ENCODE measurements at places on chromosomes 1 and 21.
A peak's percentile ranks its signal among the peaks of the same experiment; 100 is the strongest.

DNA sequence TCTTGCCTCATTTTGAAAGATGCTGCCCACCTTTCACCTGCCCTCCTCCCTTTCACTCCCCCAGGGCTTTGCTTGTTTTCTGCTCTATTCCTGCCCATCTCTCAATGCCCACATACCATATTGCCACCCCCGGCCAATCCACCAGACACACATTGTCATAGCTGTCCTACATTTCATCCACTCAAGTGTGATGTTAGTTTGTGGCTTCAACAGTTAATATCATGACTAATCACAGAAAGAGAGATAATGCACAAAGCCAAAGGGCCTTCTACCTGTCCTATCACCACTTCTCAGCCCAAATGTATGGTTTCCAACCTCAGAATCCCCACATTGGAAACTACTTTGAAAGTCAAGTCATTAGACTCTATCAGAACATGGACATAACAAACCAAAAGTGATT, 18.0 kb upstream of the RCSD1 start:
- DNase-seq, result no peak

DNA sequence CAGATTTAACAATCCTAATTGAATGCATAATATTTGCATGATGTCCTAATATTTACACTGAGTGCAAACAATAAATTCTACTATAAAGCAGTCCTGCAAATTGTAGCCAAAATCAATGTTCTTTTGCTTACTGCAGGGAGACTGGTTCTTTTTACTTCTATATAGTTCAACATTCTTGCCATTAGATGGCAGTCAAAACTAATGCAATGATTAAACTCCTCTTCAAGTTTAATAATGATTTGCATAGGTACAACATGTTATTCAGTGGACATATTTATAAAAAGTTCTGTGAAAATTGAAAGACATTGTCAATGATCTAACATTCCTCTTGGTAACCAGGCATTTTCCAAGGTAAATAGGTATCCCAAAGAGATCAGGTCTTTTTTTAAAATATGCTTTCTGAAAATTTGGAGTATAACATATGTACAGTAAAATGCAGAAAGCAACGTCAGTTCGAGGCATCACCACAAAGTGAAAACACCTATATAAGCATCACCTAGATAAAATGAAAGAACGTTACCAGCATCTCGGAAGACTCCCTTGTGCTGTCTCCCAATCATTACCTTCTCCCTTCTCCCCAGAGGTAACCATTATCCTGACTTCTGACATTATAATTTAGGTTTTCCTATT, 9.8 kb upstream of the FNBP1L start:
- DNase-seq, result peak; percentile 29

GRCh38 chr1:31957701-31958674, 19.8 kb upstream of the PTP4A2 start:
- no peak for DNase-seq

- no peak for DNase-seq
Observed at GRCh38 chr1:152858062-152858461, 1.7 kb upstream of the LCE7A start.

DNA sequence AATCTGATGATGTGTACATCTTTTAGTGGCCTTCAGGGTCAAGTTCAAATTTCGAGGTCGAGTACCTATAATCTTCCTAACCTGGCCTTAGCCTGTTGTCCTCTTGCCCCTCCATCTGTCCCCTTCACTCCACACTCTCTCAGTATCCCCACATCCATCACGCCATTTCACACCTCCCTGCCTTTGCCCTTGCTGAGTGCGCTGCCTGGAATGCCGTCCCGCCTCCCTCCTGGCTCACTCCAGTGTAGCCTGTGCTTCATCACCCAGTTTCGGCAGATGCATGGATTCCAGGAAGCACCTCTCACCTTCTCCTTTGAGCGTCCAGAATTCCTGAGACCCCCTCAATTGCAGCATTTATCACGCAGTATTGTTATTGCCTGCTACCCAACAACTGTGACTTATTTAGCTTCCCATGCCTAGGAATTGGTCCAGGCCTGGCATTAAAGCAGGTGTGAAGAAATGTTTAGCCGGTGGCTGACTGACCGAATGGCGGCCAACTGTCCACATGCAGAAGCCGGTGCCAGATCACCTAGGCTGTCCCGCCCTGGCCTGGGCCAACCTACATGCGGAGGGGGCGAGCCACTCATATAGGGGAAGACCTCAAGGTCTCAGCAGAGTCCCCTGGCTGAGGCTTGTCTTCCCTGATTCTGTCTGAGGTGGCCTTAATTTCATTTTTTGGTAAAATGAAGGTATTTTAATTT, 34.5 kb downstream of the MYOM3 start:
- DNase-seq, result no peak

DNA sequence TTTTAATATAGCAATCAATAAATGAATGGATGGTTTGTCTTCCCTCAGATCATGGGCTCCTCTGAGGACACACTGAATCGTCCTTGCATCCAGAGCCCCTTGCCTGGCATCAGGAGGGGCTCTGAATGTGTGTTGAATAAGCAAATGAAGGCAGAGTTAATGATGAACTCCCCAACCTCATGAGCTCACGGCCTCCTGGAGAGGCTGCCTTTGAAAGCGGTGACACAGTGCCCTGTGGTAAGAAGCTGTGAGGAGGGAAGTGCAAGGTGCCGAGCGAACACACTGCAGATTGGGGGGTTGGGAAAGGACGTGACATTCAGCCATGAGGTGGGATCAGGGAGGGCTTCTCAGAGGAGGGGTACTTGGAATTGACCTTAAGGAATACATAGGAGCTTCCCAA, 3.2 kb upstream of the PARS2 start:
- DNase-seq, result no peak

GRCh38 chr1:100474834-100475233, 63.1 kb upstream of the GPR88 start:
- DNase-seq, result no peak
